ENCODE measurements at places on chromosomes 16 and 17.

DNA sequence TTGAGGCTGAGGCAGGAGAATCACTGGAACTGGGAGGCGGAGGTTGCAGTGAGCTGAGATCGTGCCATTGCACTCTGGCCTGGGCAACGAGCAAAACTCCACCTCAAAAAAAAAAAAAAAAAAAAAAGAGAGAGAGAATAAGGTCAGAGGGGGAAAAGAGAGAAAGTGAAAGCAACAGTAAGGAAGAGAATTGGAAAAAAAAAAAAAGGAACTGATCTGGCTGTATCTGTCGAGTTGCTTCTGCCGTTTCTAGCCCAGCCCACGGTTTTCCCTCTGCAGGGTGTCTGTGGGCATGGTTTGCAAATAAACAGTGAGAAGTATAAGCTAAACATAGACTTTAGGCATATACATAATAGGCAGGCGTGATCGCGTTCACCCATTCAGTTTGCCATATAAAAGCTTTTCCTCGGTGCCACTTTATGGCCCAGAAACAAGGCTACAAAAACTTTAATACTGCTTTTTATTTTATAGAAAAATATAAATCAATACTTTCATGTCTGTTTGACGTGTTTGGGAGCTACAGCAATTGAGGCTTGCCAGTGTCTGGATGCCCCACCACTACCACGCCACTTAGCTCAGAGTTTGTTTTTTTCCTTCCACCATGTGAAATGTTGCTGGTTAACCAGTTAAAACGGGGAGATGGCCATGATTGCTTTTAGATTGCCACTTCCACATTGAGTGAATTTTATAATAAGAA lies 436.7 kb downstream of the MAF start:
- peak; percentile 61 for DNase-seq

DNA sequence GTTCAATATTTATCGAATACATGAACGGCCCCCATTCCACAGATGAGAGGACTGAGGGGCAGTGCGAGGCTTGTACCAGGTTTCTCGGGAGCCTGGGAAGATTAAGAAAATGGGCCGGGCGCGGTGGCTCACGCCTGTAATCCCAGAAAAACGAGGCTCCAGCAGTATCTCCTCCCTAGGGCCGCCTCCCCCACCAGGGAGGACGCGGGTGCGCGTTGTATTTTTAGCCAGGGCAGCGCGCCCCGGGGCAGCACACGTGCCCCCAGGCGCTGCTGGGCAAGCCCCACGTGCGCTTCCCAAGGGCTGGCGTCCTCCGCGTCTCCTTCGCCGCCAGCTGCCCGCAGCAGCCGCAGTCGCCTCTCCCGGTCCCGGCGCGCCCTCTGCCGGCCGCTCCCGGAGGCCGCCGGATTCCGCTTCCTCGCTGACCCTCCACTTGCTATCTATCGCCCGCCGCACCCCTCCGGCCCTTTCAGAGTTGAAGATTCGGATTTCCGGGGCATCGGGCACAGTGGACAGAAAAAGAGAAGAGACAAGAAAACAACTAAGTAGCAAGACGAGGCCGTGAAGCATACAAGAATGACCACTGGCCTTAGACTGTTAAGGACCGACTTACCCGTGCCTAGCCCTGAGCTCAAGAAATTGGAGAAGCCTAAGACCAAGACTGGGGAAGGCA lies 1.9 kb upstream of the YBX2 start:
- DNase-seq = peak; percentile 82

DNA sequence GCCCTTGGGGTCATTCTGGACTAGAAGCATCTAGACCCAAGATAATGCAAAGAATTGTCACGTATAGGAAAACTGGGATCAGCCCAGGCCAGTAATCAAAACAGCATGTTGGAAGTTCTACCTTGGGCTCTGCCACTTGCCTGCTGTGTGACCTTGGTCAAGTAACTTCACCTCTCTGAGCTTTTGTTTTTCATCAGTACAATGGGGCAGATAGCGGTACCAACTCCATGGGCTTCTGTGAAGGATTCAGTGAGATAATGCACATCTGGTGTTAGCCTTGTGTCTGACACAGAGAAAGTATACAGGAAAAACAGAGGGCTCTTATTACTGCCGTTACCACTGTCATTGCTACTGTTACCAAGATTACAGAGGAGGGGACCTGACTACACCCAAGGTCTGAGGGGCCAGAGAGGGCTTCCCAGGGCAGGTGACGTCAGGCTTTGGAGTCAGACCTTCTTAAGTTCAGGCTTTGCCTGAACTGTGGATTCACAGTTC lies 24.6 kb downstream of the CMIP start:
- no peak for DNase-seq

DNA sequence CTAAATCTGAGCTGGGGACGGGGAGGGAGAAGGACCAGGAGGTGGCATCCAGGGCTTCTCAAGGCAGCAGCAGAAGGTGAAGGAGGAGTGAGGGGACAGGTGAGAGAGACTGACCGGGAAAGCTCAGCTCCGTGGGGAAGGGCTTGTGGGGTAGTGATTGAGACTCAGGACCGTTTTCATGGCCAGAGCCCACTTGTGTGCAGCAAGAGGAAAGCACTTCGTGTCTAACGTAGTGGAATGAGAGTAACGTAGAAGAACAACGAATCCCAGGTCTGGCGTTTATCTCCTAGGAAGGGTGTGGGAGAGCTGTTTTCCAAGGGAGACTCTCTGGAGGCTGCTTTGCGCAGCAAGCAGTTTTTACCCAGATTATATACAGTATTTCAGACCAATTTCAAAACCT lies 1.3 kb upstream of the CDH3 start:
- no peak for DNase-seq

GRCh38 chr16:50296807-50297206 lies 30.5 kb downstream of the ADCY7 start:
- no peak for DNase-seq

- no peak for DNase-seq
Measured at GRCh38 chr16:61366006-61366405, 670.2 kb downstream of the CDH8 start.

GRCh38 chr16:11342021-11342855 lies 3.0 kb upstream of the RMI2 start:
- DNase-seq = no peak

GRCh38 chr17:57634713-57635465 lies 110.2 kb downstream of the CCDC182 start:
- DNase-seq = no peak

DNA sequence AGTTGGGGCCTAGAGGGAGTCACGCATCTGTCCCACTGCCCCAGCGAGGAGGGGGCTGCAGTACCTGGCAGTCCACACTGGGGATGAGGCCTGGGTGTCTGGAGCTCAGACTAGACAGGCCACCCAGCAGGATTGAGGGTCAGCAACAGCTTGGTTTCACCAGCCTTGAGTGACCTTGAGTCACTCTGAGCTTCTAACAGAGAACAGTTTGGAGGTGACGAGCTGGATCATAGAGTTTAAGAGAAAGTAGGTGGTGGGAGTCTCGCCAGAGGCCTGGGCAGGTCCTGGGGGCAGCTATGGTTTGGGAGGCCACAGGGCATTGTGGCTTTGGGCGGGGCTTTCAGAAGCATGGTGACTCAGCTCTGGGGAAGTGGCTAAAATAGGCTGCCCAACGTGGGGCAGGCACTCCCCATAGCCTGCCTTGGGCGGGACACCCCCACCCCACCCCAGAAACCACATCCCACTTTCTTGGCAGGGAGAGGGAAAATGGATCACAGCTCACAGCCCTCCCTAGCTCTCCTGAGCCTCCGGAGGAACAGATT lies 20.5 kb downstream of the CDC42EP4 start:
- no peak for DNase-seq

GRCh38 chr16:27950206-27950887 lies 113.2 kb downstream of the GSG1L start:
- DNase-seq = no peak

DNA sequence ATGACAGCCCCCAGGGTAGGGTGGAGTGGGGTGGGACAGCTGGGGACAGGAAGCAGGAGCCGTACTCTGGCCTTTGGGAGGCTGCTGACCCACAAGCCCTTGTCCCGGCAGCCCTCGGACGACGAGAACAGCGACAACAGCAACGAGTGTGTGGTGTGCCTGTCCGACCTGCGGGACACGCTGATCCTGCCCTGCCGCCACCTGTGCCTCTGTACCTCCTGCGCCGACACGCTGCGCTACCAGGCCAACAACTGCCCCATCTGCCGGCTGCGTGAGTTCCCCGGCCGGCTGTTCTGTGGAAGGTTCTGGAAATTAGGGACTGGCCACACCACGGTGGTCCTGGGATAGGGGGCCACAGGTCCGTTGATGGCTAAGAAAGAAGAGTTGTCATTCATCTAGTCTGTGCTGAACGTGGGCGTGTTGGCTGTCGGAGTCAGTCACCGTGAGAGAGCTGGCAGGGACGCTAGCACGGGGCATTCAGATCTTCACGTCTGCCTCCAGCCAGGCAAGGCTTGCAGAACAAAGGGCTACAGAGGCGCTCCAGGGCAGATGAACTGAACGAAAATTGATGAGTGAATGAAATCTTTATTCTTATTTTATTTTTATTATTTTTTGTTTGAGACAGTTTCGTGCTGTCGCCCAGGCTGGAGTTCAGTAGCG lies 19.8 kb upstream of the NUDT16L1 start:
- no peak for DNase-seq

DNA sequence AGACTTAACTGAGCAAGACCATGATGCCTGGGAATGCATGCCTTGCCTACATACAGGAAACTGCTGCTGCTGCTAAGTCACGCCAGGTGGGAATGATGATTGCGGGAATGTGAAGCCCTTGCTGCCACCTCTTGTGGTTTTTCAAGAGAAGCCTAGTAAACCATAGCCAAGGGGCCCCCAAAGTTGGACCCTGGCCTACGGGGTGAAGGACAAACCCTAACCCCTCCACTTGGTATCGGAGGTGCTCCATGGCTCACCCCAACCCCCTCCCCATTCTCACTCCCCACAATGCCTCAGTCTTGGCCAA lies 233.9 kb downstream of the ZNF423 start:
- no peak for DNase-seq

- DNase-seq = no peak
Measured at GRCh38 chr16:76294396-76295214, 17.4 kb downstream of the CNTNAP4 start.

- DNase-seq = no peak
Measured at GRCh38 chr16:86984343-86984742, 332.8 kb downstream of the C16orf95 start.

DNA sequence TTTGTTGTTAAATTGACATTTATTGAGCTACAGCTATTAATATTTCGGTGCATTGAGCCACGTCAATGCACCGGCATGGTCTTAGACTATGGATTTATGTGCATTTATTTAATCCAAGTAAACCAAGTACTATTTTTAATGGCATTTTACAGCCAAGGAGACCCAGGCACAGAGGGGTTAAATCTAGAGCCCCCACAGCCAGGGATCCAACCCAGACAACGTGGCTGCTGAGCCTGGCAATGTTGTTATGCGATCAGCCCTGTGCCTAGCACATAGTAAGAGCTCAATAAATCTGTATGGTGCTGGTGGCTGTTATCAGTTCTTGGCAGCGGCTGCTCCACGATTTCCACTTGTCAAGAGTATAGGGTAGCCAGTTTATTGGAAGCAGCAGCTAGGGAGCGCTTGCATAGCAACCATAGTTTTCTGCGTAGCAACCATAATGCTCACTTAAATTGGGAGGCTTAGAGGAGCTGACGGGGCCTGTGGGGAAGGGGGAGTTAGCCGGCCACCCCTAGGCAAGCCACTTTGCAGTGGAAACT lies 541 bp upstream of the RBBP6 start:
- no peak for DNase-seq

- DNase-seq = no peak
Measured at GRCh38 chr17:73514146-73514863, 129.9 kb downstream of the SDK2 start.

DNA sequence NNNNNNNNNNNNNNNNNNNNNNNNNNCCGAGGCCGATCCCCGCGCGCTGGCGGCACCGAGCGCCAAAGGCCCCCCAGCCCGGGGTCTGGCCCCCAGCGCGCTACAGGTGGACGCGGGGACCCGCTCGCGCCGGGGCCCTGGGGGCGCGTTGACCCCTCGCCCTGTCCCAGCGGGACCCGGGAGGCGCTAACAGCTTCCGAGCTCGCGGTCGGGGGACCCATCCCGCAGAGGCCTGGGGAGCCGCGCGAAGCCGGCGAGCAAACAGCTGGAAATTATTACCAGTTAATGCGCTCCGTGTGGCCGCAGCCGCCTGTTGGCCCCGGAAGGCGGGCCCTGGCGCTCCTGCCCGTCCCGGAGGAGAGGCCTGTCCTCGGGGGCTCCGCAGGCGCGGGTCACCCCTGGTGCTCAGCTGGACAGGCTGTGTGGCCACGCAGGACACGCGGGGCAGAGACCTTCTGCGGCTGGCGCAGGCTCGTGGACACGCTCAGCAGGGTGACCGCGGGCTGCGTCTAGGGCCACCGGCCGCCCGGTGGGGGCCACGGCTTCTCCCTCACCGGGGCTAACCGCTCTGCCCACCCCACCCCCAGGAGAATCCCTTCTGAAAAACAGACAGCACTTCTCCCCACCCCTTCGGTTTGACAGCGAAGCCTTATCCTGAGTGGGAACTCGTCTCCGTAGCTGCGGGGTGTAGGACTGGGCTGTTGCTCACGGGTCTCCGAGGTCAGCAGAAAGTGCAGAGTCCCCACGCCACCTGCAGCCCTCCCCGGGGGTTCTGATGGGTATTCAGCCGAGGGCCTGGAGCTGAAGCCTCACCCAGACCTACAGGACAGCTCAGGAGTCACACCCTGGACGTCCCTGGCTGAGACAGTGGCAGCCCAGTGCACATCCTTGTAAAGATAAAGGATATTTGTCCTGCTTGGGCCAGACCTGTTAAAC lies 138.7 kb upstream of the RPH3AL start:
- peak; percentile 61 for DNase-seq

DNA sequence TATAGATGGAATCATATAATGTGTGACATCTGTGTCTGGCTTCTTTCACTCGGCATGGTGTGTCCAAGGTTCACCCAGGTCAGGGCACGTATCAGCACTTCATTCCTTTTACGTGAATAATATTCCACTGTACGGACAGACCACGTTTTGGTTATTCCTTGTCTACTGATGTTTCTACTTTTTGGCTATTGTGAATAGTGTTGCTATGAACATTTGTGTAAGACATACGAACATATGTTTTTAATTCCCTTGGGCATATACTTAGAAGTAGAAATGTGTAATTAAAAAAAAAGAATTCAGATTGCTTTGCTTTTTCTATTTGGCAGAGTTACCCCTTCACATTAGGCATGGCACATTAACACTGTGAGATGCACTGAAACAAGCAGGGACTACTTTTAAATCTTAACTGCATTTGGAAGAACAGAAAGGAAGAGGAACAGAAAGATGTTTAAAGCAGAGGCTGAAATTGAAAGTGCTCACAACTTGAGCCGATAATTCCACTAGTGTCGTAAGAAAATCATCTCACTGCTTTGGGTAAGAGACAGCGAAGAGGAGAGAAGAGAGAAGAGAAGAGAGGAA lies 105.3 kb downstream of the VPS53 start:
- no peak for DNase-seq

All from left lobe of liver (tissue), 2 donors.